ENCODE measurements at places on chromosomes 3 and 15.

DNA sequence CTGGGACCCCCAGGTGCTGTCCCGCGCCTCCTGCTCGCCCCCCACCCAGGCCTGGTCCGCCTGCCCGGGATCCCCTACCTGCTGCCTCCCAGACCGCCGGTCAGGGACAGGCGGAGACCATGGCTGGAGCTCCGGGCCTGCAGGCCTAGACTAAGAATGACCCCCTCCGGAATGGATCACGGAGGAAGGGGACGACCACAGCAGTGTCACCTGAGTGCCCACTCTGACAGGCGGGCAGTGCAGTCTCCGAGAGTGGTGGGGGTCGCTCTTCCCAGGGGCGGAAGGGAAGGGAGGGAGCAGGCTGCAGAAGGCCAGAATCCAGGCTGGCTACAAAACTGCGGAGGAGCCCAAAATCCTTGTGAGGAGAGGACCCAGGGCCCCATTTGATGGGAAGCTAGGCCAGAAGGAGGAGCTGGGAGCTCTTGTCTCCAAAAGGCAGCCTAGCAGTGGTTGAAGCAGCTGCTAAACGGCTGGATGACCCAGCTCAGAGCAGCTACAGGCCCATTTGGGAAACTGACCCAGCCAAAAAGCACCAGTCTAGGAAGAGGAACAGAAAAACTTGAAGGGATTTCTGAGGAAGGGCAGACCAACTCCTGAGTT is 908 bp upstream of the RAB43 start:
- no peak for DNase-seq

- no peak for DNase-seq
Measured at GRCh38 chr3:12833222-12834161, 7.9 kb downstream of the RPL32 start.

DNA sequence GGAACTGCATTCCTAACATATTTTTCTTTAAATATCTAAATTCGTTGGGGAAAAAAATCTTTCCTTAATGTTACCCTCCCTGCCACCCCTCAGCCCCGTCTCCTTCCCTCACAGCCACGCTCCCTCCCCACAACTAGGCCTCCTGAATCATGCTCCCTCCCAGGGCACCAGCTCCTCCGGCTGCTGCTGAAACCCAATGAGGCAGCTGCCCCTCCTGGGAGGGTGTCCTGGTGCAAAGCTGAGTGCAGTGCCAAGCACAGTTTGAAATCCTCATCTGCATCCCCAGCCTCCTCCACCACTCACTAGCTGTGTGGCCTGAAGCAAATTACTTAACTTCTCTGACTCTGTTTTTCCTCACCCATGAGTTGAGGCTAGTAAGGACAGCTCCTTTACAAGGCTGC is 2.7 kb upstream of the NR2E3 start:
- DNase-seq, result no peak

GRCh38 chr3:186612065-186612464 is 795 bp upstream of the AHSG start:
- DNase-seq, result no peak

GRCh38 chr3:40877631-40878463 is 321.5 kb upstream of the CTNNB1 start:
- no peak for DNase-seq

GRCh38 chr3:69675786-69676530 is 63.3 kb upstream of the MITF start:
- DNase-seq, result no peak

Measured in T-helper 2 cell treated with Interferon-gamma antibody and Interleukin-4, amounts not matched to agents 5 μg/mL and 100 μg/mL, for 36 hours (primary cell).